NCI-H2029 treated with DMSO at 0.1 percent for 48 hours (cell line): ENCODE measurements at places on chromosomes 12 and 14.

- no peak for DNase-seq
Observed at GRCh38 chr12:94498698-94499097, 39.0 kb upstream of the CEP83 start.

DNA sequence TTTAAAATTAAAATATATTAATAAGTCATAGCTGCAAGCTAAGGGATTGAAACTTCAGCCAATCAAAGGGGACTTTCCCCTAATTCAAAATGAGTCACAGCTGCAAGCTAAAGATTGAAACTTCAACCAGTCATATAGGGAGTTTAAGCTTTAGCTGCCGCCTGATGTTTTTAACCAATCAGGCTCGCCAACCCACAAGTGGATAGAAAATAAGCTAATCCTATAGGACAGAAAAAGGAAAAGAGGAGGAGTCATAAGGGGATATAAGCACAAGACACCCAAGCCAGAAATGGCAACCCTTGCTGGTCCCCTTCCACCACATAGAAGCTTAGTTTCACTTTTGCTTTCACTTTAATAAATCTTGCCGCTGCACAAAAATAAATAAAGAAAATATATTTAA lies 1154.6 kb downstream of the GALC start:
- no peak for DNase-seq

- no peak for DNase-seq
Observed at GRCh38 chr12:6526766-6527525, 7.4 kb upstream of the GAPDH start.

DNA sequence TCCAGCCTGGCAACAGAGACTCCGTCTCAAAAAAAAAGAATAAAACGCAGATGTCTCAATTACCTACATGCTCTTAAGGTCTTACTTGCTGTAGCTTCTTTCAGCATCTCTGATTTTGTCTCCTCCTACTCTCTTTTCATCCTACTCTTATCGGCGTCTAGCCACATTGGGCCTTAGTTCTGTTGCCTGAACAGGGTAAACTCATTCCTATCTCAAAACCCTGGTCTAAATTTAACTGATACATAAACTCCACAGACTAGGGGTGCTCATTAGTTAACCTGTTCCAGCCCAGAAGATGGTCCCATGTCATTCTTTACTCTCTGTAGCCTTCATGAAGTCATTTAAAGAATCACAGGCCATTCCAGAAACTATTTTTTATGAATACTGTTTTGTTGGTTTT lies 33.6 kb downstream of the EXD2 start:
- no peak for DNase-seq

DNA sequence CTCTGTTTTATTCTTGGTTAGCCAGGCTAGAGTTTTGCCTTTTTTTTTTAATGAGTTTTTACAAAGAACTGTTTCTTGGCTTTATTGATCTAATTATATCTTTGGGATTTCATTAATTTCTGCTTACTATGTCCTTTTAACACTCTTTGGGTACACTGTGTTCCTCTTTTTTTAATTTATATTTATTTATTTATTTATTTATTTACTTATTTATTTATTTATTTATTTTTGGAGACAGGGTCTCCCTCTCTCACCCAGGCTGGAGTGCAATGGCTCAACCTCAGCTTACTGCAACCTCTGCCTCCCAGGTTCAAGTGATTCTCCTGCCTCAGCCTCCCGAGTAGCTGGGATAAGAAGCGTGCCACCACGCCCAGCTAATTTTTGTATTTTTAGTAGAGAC lies 15.1 kb upstream of the MARK3 start:
- DNase-seq, result no peak

GRCh38 chr14:51283402-51284085 lies 43.5 kb downstream of the TMX1 start:
- peak; percentile 78 for DNase-seq

- DNase-seq, result no peak
Observed at GRCh38 chr12:49070971-49071370, 1.2 kb upstream of the RHEBL1 start.
